ENCODE measurements at places on chromosomes 12 and 14. TPM values are rescaled to one million over a fixed set of nuclear protein-coding genes. Genes with fewer than 3 reads are reported as not detected.

RDH16 gene
- total RNA-seq: 0.32 TPM

BDKRB2 gene
- total RNA-seq: 0.89 TPM

SERPINA9 gene
- total RNA-seq: 0.22 TPM

CEP170B gene
- total RNA-seq: 50.3 TPM

NUP37 gene
- 23.1 TPM for total RNA-seq

ZDHHC22 gene
- total RNA-seq: 0.50 TPM

FNTB gene
- 20.0 TPM for total RNA-seq

TPCN1 gene
- total RNA-seq: 33.7 TPM

IFI27L2 gene
- total RNA-seq: 79.9 TPM

All from astrocyte (in vitro differentiated cells and primary cell).